B cell (primary cell): ENCODE measurements at places on chromosomes 13 and 19.

GRCh38 chr13:92103689-92104153, 705.3 kb downstream of the GPC5 start:
- no peak overlapping the region for H3K4me3 ChIP-seq
- DNase-seq, result no peak
- no peaks in the 10 kb centered on the region for H3K36me3 ChIP-seq
- no peaks in the 10 kb centered on the region for H3K4me1 ChIP-seq
- no peak overlapping the region for H3K27ac ChIP-seq

DNA sequence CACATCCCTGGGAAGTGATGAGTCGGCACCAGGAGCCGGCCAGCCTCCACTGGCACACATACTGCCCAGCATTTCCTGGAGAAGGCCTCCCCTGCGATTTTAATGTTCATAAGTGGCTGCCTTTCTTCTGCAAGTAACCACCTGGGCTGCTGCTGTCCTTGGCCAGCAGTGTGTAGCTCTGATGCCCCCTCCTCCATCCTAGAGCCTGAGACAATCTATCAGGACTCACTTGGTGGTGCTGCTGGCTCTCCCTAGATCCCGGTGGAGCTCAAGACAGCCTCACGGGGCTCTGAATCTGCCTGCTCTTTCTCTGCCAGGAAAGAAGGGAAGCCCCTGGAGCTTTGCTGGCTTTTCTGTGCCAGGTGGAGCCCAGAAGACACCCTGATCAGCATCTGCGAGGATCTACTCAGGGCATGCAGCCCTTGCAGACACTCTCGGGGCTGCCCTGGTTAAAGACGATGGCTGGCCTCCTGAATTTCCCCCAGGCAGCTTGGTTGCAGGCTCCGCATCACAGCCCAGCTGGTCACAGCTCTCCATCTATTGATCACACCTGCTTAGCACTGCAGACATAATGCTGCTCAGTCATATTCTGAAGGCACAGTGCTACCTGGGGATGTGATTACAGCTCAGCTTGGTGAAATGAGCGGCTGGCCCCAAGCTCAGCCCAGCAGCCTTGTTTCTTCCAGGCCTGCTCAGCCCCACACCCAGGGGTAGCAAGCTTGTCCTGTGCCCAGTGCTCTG, 122.3 kb downstream of the ZDHHC20 start:
- no peak for DNase-seq
- no peaks in the 10 kb centered on the region for H3K4me1 ChIP-seq
- H3K4me3 ChIP-seq, result no peak overlapping the region
- H3K27me3 ChIP-seq, result no peaks in the 10 kb centered on the region
- no peaks in the 10 kb centered on the region for H3K36me3 ChIP-seq

DNA sequence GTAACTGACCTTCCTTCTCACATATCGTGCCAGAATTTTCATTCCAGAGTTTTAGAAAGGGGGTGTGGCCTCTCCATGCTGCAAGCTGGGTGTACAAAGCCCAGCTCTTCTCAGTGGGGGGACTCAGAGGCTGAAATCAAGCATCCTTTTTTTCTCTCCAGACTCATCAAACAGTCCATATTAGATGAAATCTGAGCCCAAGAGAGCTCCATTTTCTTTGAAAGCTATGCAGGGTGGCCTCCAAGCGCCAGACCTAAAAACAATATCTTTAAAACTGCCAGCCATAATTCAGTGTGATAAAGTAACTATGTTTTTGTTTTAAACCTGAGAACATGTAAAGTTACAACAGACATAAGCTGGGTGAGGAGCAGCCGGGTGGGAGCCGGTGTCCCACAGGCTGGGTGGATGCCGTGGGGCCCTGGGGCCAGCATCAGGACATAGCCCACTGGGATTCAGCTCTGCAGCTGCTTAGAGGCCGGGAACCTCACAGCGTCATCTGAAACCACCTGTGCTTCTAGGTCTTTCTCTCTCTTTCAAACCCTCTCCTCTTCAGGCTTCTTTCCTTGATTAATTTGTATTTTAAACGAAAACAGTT, 249.2 kb downstream of the ZNF536 start:
- H3K27me3 ChIP-seq, result no peaks in the 10 kb centered on the region
- H3K4me3 ChIP-seq, result no peak overlapping the region
- no peak overlapping the region for H3K27ac ChIP-seq
- no peaks in the 10 kb centered on the region for H3K4me1 ChIP-seq
- H3K36me3 ChIP-seq, result no peaks in the 10 kb centered on the region

DNA sequence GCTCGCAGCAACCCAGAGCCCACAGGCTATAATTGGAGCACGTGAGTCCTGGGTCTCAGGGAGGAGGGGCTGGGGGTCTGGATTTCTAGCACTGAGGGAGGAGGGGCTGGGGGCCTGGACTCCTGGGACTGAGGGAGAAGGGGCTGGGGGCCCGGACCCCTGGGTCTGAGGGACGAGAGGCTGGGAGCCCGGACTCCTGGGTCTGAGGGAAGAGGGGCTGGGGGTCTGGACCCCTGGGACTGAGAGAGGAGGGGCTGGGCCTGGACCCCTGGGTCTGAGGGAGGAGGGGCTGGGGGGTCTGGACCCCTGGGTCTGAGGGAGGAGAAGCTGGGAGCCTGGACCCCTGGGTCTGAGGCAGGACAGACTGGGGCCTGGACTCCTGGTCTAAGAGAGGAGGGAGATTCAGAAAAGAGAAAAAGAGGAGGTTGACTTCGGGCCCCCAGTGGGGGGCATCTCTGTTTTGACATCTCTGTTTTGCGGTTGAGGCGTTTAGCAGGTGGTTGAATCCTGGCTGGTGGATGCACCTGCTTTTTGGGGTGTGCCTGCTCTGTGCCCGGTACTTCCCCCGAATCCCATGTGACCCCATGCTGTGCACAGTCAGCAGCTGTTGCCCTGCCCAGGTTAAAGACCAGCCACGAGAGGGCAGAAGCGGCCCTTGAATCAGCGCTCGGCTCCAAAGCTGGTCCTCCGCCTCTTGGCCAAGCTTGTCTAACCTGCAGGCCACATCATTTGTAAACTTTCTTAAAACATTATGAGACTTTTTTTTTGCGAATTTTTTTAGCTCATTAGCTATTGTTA, 10.5 kb downstream of the PVR start:
- peak overlapping the region; percentile 65 for H3K27ac ChIP-seq
- H3K4me3 ChIP-seq, result no peak overlapping the region
- DNase-seq, result peak; percentile 94
- no peaks in the 10 kb centered on the region for H3K36me3 ChIP-seq
- H3K27me3 ChIP-seq, result no peaks in the 10 kb centered on the region

DNA sequence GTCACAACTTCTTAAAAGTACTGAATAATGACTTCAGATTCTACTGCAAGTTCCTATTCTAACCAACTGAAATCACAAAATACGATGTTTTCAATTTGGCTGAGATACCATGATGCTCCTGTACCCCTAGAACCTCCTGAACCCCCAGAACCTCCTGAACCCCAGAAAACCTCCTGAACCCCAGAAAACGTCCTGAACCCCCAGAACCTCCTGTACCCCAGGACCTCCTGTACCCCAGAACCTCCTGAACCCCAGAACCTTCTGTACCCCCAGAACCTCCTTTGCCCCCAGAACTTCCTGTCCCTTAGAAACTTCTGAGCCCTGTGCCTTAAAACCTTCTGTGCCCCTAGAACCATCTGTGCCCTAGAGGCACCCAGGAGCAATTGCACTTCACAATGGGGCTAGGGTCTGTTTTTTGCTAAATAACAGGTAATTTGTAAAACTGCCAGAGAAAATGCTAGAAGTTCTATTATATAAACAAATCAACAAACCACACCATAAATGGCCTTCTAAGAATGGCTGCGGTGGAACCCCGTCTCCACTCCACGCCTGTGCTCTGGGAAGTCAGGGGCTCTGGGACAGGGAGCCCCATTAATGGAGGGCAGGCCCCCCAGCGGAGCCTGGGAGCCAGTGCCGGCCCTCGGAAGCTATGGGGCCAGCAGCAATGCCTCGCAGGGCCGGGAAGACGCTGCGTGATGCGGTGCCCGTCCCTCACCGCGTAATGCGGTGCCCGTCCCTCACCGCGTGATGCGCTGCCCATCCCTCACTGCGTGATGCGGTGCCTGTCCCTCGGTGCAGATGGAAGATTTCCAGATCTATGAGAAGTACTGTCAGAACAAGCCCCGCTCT, 21.3 kb upstream of the F7 start:
- no peaks in the 10 kb centered on the region for H3K36me3 ChIP-seq
- no peaks in the 10 kb centered on the region for H3K4me1 ChIP-seq
- H3K27ac ChIP-seq, result no peak overlapping the region
- no peak overlapping the region for H3K4me3 ChIP-seq
- no peaks in the 10 kb centered on the region for H3K27me3 ChIP-seq

DNA sequence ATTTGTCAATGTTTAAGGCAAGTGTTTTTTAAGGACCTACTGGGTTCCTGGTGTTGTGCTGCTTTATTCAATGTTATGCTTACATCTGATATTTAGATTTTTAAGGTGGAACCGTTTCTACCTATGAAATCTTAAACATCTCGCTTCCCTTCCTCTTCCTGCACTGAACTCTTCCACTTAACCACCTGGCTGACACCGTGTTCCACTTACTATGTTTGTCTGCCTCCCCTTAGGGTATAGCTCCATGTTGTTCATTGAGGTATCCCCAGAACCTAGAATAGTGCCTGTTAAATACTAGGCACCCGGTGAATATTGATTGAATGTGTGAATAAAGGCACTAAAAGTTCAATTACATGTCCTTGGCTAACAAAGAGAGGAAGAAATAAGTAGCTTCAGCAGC, 104.9 kb downstream of the RNF17 start:
- H3K4me1 ChIP-seq, result no peaks in the 10 kb centered on the region
- H3K27ac ChIP-seq, result no peak overlapping the region
- H3K36me3 ChIP-seq, result no peaks in the 10 kb centered on the region
- no peak overlapping the region for H3K4me3 ChIP-seq
- peaks cover 2% of the 10 kb centered on the region for H3K27me3 ChIP-seq
- DNase-seq, result no peak

- no peak overlapping the region for H3K27ac ChIP-seq
- peaks cover 4% of the 10 kb centered on the region for H3K36me3 ChIP-seq
Observed at GRCh38 chr19:32453736-32454135, 48.2 kb downstream of the DPY19L3 start.

- peaks cover 89% of the 10 kb centered on the region for H3K36me3 ChIP-seq
- DNase-seq, result no peak
- H3K27ac ChIP-seq, result no peak overlapping the region
Observed at GRCh38 chr19:19345232-19345631, 24.6 kb downstream of the MAU2 start.

GRCh38 chr13:107721125-107721869, 494.0 kb downstream of the LIG4 start:
- no peaks in the 10 kb centered on the region for H3K4me1 ChIP-seq
- H3K27ac ChIP-seq, result no peak overlapping the region

- H3K27me3 ChIP-seq, result no peaks in the 10 kb centered on the region
- H3K27ac ChIP-seq, result no peak overlapping the region
- H3K4me1 ChIP-seq, result peaks cover 4% of the 10 kb centered on the region
- no peaks in the 10 kb centered on the region for H3K36me3 ChIP-seq
- H3K4me3 ChIP-seq, result no peak overlapping the region
Observed at GRCh38 chr13:45437947-45438346, 19.8 kb upstream of the SLC25A30 start.

GRCh38 chr19:18650468-18651041, 13.7 kb downstream of the KLHL26 start:
- H3K27me3 ChIP-seq, result no peaks in the 10 kb centered on the region
- H3K4me1 ChIP-seq, result peaks cover 19% of the 10 kb centered on the region
- H3K27ac ChIP-seq, result no peak overlapping the region
- no peaks in the 10 kb centered on the region for H3K36me3 ChIP-seq
- no peak for DNase-seq
- H3K4me3 ChIP-seq, result no peak overlapping the region

- no peak for DNase-seq
- H3K27me3 ChIP-seq, result no peaks in the 10 kb centered on the region
- H3K4me3 ChIP-seq, result no peak overlapping the region
- no peak overlapping the region for H3K27ac ChIP-seq
- no peaks in the 10 kb centered on the region for H3K4me1 ChIP-seq
- no peaks in the 10 kb centered on the region for H3K36me3 ChIP-seq
Observed at GRCh38 chr19:38719761-38720558, 24.3 kb downstream of the CAPN12 start.

DNA sequence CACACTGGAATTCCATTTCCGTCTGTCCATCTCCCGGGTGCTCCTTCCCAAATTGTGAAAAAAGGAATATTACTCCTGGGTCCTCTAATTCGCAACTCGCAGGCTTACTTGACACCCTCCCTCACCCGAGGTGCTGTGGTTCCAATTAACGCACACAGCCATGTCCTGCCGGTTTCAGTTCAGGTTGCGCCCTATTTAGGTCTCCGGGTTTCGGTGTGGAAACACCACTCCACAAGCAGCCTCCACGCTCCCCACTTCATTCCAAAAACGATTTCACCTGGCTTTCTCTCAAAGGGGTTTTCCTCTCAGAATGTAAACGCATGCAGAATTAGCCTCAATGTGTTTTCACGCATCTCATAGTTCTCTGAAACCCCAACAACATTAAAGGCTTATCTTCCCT, 37.9 kb downstream of the NAXD start:
- H3K27me3 ChIP-seq, result no peaks in the 10 kb centered on the region
- H3K4me3 ChIP-seq, result peak overlapping the region; percentile 7
- H3K4me1 ChIP-seq, result peaks cover 57% of the 10 kb centered on the region
- H3K36me3 ChIP-seq, result peaks cover 31% of the 10 kb centered on the region
- DNase-seq, result peak; percentile 44
- H3K27ac ChIP-seq, result no peak overlapping the region

DNA sequence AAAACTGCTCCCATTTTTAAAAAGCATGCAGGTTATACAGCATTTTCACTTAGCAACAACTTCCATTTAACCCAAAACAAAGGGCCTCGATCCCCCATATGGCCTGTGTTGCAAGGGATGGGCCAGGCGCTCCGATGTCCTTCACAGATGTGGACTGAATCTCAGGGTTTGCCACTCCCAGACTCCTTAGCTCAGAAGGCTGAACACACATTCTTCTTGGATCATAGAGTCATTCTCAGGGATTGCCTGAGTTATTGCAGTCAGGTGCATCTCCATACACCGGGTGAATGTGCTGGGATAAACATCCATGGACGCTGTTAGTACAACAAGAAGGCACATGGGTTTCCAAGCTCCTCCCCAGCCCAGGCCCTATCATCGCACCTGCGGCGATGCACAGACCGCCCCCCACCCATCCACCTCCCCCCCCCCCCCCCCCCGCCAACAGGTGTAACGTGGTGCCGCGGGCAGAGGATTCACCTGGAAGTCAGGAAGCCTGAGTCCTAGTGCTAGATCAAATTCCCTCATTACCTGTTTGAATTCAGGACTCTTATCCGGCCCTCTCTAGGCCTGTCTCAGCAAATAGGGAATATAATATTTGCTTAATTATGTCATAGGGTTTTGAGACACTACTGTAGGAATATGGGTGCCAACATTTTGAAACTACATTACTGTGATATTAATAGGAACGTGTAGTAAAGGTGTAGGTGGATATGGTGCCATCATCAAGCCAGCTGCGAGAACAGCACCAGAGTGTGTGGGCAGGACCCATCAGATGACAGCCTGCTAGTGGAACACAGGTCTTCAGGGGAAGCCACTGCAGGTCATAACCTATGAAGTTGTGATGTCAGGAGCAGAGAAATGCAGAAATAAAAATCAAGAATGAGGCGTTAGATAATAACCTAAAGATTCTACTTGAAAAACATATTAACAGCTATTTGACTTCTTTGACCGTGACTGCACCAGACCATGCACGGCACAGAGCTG, 110.9 kb downstream of the SACS start:
- no peaks in the 10 kb centered on the region for H3K4me1 ChIP-seq
- no peaks in the 10 kb centered on the region for H3K36me3 ChIP-seq
- H3K27me3 ChIP-seq, result no peaks in the 10 kb centered on the region
